Activated T-cell treated with anti-CD3 and anti-CD28 coated beads for 1 hour (primary cell): ENCODE measurements at places on chromosomes 13 and 19.

- DNase-seq, result no peak
Observed at GRCh38 chr13:24630851-24631620, 49.2 kb upstream of the ATP12A start.

DNA sequence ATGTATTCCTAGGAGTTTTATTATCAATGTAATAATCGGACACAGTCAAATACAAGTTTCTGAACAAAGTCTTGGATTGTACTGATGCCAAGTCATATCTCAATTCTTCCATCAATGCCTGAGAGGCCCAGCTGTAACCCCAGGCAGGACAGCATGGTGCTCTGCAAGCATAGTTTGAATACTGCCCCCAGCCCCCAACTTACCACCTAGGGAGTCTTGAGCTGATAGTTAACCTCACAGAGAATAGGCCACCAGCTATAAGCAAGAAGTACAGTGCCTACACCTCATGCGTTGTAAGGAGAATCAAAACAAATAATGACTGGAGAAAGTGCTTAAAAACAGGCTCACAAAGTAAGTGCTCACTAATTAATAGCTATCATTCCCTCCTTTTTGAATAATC, 2.7 kb downstream of the PROSER1 start:
- DNase-seq, result no peak

DNA sequence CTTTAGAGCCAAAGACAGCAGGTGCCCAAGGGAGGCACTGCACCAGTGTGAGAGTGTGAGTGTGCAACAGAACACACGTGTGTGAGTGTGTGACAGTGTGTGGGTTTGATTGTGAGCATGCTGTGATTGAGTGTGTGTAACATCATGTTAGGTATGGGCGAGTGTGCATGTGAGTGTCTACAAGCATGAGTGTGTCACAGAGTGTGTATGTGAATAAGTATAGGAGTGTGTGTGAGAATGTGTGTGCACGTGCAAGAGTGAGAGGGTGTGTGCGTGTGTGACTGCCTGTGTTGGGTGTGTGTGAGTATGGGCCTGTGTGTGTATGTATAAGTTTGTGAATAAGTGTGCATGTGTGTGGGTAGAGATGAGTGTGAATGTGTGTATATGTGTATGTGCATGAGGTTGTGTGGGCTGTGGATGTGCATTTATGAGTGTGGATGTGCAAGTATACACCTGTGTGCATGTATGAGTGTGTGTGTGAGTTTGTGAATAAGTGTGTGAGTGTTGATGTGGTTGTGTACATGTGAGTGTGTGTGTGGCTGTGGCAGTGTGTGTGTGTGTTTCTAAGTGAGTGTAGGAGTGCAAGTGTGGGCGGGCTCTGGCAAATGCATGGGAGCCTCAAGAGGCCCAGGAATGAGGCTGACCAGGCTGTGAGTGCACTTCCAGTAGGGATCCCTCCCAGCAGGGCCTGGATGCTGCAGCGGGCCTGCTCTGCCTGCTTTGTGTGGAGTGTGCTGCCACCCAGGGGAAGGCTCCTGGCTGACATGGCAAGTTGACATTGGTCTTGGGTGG, 198.4 kb downstream of the COL4A1 start:
- DNase-seq, result no peak

DNA sequence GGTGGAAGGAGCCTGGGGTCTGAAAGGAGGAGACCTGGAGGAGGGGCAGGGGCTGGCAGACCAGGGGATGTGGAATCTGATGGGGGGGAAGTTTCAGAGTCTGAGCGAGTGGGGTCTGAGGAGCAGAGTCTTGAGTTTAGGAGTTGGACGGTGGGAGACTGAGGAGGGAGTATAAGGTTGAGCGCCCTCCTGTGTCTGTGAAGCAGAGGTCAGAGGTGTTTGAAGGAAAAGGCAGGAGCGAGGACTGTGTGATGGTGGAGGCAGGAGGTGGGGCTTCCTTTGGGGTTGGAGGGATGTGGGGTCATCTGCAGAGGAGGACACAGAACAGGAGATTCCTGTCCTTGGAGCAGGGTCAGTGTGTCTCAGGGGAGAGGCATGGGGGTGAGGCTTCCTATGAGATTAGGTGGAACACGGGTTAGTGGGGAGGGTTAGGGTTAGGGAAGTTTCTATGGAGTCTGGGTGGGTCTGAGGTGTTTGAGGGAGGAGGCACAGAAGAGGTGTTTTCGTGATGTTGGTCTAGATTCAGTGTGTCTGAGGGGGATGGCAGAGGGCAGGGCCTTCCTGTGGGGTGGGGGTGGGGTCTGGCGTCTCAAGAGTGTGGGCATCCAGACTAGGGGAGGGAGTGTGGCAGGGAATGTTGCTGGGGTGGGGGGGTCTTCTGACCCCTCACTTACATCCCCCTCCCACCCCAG, 8.3 kb downstream of the RYR1 start:
- no peak for DNase-seq

DNA sequence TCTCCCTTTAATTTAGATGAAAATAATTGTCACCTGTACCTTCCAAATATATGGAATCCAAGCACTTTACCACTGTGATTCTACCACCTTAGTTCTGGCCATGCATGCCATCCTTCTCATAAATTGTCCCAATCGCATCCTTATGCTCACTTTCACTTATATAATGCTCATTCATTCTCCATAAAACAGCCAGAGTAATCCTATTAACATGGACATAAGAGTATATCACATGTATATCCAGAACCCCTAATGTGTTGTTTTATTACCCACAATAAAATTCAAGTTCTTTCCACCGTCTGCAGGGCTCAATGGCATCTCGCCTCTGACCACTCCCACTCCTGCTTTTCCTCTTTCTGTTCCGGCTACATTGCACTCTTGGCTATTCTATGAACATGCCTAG, 597.5 kb upstream of the MIR17HG start:
- no peak for DNase-seq

- peak; percentile 63 for DNase-seq
Observed at GRCh38 chr19:44723952-44724319, 24.6 kb upstream of the BCL3 start.

GRCh38 chr19:18234194-18234593, 8.0 kb upstream of the PDE4C start:
- DNase-seq, result no peak

- no peak for DNase-seq
Observed at GRCh38 chr13:32883474-32883873, 132.7 kb upstream of the KL start.

- DNase-seq, result no peak
Observed at GRCh38 chr13:101127741-101128353, 288.5 kb downstream of the NALCN start.

DNA sequence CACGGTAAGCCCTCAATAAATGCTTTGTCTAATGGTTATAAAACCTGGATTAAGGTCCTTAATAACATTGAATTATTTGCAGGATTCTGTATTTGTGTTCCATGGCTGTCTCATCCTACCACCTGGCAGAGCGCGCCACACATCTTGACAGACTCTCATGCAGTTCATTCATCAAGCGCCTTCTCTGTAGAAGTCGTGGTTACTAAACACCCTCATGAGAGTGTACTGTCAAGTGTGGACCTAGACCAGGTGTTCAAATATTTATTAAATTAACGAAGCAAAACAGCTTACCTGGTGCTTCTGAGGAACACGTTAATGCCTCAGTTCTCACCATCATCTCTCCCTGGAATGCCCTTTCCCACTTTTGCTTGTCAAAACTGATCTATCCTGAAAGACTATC, 13.1 kb upstream of the FBXL3 start:
- DNase-seq, result no peak

DNA sequence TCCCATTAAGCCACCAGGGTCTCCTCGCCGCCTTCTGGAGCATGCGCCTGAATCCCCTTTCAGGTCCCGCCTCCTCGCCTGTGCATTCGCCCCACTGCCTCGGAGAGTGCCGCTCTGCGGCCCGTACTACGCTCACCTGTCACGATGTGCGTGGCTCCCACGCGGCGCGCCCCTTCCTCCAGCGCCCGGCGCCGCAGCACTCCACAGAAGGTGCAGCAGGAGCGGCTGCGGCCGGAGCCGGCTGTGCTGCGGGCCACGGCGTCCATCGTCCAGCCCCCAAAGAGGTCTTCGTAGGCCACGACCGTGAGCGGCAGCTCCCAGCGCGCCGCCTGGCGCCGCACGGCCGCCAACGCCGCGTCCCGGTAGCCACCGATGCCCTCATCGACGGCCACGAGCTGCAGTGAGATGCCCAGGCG, 4.3 kb downstream of the CTU1 start:
- no peak for DNase-seq

DNA sequence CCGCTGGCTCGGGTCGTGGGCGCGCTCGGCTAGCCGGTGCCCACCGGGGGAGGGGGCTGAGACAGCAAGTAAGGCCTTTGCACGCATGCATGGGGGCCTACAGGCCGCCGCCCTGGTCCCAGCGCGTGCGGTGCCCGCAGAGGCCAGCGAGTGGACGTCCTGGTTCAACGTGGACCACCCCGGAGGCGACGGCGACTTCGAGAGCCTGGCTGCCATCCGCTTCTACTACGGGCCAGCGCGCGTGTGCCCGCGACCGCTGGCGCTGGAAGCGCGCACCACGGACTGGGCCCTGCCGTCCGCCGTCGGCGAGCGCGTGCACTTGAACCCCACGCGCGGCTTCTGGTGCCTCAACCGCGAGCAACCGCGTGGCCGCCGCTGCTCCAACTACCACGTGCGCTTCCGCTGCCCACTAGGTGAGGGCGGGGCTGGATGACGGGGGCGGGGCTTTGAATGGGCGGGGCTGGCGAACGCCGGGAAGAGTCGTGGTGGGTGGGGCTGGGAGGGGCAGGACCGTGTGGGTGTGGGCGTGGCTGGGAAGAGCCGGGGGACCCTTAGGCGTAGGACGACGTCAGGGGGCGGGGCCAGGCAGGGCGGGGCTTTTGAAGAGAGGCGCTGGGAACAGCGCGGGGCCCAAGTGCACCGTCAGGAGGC, 2.1 kb downstream of the CILP2 start:
- peak; percentile 44 for DNase-seq

DNA sequence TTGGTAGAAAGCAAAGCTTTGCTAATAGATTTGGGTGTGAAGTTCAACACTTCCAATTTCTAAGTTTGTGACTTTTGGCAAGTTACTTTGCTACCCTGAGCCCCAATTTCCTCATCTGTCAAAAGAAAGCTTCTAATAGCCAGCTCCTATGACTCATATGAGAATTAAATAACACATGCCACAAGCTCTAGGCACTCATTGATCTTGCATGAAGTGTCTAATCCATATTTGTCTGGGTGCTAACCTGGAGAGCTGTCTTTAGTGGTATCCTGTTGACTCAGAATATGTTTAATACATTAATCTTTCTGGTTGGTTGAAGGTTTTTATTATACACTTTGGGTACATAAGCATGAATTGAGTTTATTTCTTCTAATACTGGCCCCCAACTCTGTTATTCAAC, 188.8 kb downstream of the POSTN start:
- DNase-seq, result no peak

GRCh38 chr13:112815871-112816270, 126.0 kb downstream of the ATP11A start:
- DNase-seq, result no peak

GRCh38 chr19:44401139-44402115, at the start of gene ZNF285:
Gene ZNF285, minus strand, starts transcription at chr19:44401608. Its CDS starts 4,395 bp downstream, at chr19:44397213.
- peak; percentile 64 for DNase-seq

GRCh38 chr13:40058757-40059236, 403.3 kb downstream of the COG6 start:
- no peak for DNase-seq

DNA sequence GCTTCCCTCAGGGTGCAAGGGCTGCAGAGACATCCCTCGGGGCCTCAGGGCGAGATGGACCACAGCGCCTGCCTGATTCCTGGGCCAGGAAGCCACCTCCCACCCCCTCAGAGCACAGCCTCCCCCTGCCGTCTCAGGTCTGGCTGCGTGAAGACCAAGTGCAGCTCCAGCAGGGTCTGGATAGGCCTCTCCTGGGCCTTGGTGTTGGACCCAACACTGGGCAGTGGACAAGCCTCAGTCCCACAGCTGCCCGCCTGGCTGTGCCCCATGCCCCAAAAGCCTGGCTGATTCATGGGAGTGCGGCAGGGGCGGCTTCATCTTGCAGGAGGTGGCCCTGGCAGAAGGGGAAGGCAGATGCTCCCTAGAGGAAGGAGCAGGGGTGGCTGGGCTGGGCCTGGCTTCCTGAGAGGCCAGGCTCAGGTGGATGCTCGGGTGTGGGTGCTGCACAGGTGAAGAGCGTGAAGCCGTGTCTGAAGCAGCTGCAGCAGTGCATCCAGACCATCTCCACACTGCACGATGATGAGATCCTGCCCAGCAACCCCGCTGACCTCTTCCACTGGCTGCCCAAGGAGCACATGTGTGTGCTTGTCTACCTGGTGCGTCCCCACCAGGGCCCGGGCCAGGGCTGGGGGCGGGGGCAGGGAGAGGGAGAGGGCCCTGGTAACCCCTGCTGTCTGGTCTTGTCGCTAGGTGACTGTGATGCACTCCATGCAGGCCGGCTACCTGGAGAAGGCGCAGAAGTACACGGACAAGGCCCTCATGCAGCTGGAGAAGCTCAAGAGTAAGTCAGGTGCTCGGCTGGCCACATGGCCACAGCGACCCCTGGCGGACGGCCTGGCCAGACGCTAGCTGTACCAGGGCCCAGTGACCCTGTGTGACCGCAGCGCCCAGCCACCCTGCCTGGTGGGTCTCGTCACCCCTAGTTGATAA, 21.7 kb downstream of the MAU2 start:
- DNase-seq, result no peak

DNA sequence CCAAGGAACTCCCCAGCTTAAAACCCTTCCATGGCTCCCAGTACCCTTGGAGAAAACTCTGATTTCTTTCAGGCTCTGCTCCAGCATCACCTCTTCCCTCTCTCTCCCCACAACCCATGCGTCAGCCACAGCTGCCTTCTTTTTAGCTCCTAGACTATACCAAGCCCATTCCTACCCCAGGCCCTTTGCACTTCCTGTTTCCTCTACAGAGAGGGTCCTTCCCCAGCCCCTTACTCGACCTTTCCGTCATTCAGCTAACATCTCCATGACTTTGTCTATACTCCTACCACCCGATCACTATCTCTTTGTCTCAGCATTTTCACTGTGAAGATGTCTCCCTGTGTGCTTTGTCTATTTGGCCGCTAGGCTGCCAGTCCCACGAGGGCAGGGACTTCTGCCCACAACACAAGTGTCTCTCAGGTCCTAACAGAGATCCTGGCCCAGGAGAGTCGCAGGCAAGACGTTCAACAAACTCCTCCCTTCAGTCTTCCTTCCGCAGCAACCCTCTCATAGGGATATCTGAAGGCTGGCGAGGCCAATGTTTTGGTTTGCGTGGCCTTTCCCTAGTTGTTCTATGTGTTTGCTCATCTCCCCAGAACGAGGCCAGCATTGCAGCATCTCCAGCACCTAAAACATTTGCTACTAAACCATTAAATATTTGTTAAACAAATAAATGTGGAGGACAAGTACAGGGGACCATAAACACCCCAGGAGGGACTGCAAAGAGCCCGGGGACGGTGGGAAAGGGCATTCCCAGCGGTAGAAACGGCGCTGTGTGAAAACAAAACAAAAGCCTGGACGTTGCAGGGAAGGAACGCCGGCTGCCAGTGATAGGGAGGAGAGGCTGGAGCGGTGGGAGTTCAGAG, 816 bp downstream of the CCNP start:
- no peak for DNase-seq

DNA sequence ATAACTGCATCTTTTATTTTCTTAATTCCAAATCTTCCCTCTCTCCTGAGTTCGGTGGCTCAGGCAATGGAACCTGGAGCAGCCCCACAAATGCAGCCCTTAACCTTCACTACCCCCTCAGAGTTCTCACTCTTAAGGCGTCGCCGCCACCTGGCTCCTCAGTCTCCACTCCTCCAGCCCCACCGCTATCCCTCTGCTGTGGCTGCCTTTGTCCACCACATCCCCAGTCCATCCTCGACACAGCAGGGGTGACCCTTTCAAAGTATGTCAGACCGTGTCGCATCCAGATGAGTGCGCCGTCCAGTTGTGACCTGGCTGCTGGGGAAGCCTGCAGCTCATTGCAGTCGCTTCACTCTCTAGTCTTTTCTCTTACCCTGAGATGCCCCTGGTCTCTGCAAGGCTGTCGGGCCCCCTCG, 1.0 kb downstream of the SPPL2B start:
- no peak for DNase-seq
